RCC 7860 (cell line): ENCODE measurements at places on chromosomes 12 and 14.

DNA sequence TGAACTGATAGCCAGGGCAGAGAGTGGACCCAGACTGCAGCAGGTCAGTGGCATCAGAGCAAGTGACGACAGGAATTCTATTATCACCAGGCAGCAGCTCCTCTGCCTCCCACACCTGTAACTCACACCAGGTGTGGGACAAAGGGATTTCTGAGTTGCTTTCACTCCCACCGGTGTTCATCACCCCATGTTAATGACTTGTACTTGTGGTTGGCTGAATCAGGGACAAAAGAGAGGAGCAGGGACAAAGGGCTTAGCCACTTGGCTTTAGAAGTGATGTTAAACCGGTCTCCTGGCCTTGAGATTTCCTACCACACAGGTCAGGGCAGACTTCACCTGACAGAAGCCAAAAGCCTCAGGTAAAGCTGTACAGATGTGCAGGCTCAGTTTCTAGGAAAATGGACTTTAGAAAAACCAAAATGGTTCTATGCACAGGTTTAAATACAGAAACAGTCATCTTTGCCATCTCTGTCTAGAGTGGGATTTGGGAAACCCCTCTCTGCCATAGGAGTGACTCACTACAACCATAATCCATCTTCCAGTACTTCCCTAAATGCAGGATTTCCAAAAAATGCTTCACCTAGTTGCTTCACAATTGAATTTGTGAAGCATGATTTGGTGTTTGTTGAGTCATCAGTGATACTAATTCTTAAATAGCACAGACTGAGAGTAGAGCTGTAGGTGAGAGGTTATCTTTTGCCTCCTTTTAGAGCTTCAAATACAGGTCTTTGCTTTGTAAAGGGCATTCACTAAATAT, 158.5 kb downstream of the PRKCH start:
- no peak for DNase-seq

GRCh38 chr12:98863167-98863566, 218.1 kb downstream of the APAF1 start:
- DNase-seq: no peak

DNA sequence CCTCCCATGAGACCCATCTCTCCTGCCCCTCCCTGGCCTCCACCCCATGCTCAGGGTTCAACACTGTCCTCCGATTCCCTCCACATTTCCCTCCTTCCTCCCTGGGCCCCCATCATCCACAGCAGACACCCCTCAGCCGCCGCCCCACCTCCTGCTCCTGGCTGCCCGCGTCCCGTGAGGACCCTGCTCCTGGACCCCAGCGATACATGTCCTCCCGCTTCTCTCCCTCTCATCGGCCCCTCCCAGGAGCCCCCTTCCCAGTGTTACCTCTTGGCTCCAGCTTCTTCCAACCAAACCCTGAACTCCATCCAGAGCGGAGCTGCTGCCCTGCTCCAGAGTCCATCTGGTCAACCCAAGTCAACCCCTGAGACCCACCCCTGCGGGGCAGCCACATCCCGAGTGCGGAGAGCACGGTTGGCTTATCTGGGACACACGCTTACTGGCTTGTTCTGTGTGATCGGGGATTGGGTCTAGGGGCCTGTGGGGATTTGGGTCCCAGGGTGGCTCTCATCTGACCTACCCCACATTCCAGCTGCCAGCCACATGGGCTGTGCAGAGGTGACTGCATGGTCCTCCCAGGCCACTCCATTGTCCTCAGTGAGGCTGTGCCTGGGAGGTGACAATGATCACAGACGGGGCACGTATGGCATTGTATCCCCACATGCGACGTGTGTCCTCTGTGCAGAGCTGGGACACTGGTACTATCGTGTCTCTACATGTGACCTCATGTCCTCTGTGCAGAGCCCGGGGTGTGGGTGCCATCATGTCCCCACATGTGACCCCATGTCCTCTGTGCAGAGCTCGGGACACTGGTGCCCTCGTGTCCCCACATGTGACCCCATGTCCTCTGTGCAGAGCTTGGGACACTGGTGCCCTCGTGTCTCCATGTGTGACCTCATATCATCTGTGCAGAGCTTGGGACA, 333.6 kb downstream of the ADGRD1 start:
- DNase-seq: no peak

GRCh38 chr14:99475660-99476059, 5.0 kb downstream of the SETD3 start:
- DNase-seq: no peak

- no peak for DNase-seq
These were observed 366.5 kb upstream of the OR4E1 start for GRCh38 chr14:22039938-22040780.

DNA sequence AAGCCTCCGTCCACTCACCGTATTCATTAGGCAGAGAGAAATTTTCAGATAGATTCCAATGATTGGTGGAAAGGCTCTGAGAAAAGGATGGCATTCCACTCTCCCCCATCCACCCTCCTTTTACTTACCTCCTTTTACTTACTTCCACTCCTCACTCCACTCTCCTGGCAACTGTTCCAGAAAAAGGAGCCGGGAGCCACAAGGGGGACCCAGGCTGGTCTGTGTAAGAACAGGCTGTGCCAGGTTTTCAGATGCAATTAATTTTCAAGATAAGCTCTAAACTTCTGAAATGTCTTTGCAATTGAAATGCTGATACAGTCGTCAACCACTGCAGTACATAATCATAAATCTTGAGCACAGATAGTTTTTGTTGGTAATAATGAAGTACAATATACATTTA, 248.8 kb downstream of the ANO6 start:
- no peak for DNase-seq

GRCh38 chr12:93061473-93062419, 132.7 kb upstream of the EEA1 start:
- DNase-seq: no peak

DNA sequence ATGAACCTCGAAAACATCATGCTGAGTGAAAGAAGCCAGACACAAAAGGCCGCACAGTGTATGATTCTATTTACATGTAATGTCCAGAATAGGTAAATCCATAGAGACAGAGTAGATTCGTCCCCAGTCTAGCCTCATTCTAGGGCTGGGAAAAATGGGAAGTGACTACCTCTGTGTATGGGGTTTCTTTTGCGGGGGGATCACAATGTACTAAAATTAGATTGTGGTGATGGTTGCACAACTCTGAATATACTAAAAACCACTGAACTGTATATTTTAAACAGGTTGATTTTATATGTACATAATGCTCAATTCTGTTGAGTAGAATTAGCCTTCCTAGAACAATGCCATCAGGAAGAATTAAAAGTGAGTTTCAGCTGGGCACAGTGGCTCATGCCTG, 6.3 kb upstream of the RILPL2 start:
- no peak for DNase-seq

DNA sequence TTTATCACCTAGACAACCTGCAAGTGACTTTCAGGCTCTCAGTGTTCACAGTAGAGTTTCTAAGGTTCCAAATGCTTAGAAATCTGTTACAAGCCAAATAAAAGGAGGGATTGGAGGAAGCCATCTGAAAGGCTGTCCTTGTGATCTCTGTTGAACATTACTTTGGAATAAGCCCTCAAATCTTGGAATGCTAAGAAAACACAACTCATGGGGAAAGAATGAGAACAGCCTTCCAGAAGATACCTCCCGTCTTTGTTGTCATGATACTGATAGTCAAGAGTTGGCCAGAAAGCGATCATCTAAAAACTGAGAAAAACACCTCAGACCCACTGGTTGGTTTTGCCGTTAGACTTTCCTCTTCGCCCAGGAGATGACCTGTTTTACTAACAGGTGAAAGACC, 44.4 kb upstream of the KCNK13 start:
- DNase-seq: no peak

GRCh38 chr12:95269892-95270291, 52.3 kb downstream of the VEZT start:
- no peak for DNase-seq

- DNase-seq: no peak
These were observed 336.3 kb upstream of the NOVA1 start for GRCh38 chr14:26934151-26934550.

GRCh38 chr12:59820594-59821011, 224.8 kb downstream of the SLC16A7 start:
- DNase-seq: no peak

DNA sequence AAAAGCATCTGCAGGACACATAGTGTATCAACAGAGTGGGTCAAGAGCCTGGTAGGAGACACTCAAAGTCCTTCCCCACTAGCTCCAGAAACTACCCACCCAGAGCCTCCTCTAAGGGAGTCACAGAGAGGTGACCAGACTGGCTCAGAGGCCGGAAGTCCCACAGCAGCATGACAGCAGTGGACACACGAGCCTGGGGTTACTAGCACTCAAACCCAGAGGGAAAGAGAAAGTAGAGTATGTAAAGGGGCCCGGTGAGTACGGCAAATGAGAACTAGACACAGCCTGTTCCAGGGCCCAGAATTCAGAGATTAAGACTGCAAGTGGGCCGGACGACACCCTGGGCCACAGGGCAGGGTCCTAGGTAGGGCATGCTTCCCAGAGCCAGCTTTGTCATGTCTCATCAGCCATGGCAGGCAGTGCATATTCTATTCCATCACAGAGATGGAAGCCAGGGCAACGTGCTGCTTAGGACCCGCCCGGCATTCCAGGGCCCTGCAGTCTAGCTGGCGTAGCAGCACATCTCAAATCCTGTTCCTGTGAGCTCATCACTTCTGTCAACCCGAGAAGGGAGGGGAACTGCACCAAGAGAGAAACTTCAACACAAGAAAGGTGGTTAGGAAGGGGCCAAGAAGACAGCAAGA, 4.2 kb downstream of the IFFO1 start:
- DNase-seq: peak; percentile 62

DNA sequence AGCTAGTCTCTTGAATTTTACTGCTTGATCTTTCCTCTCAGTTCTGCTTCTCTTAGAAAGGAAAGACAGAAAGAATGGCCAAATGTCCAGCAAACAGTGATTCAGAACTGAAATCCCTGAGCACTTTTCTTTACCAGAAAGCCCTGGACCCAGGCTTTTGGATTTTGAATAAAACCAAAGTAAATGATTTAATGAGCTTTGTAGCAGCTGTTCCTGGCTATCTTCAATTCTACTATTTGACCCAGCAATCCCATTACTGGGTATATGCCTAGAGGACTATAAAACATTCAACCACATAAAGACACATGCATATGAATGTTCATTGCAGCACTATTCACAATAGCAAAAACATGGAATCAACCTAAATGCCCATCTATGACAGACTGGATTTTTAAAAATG, 187.2 kb downstream of the PRKD1 start:
- DNase-seq: no peak

GRCh38 chr14:23665302-23666016, 29.3 kb downstream of the DHRS2 start:
- no peak for DNase-seq

- DNase-seq: no peak
These were observed 465.6 kb downstream of the FOXG1 start for GRCh38 chr14:29232153-29232552.

DNA sequence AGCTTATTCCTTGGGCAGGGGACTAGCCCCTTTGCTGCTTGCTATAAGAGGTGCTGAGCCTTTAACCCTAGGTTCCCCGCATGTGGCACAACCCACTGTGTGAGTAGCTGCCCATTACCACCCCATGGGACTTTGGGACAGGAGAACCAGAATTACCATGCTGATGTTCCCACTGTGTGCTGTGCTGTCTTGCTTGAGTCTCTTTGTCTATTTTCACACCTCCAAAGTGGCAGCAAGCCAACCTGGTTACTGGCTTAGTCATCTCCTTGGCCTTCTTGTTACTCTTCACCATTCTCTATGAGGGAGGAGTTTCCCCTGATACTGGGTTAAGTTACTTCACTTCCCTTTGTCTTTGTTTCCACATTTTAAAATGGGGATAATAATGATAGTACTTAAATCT, 73.4 kb upstream of the ETV6 start:
- DNase-seq: peak; percentile 44

DNA sequence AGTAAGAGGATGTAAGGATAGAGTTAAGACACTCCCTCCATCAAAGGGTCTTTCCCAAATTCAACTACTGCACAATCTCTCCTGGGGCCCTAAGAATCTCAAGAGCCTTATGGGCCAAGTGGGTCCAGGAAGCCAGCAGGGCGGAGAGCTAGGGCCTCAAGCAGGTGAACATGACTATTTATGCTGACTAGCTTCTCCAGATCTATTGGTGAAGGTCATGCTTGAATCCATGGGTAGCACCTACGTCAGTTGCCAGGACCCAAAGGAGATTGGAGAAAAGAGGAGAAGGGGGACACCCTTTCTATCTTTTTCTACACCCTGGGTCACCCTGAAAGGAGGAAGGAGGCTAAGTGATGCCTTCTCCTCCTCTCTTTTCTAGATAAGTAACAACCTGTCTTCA, 534.2 kb upstream of the MIS18BP1 start:
- DNase-seq: no peak

- no peak for DNase-seq
These were observed 23.0 kb downstream of the FAM222A start for GRCh38 chr12:109736552-109737108.

DNA sequence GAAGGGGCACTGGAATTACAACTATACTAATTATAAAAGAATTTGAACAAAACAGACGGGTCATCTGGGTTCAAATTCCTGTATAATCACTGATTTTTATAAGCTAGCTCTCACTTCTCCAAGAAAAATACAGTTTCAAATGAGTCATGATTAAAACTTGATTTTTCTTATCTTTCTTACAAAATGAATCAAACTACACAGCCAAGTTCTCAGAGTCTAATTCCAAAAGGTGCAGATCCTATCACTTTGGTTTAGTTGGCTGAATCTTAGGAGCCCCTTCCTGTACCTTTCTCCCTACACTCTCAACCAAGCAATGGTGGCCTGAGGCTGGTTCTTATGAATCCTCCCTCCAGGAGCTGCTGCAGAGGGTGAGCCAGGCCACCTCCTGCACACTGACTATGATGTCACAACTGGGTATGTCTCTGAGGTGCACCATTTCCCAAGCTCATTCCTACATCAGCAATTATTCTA, 43.8 kb upstream of the BMP4 start:
- DNase-seq: no peak

- no peak for DNase-seq
These were observed 4.1 kb downstream of the MAP1LC3B2 start for GRCh38 chr12:116563262-116563661.

GRCh38 chr14:41615011-41615595, 8.4 kb downstream of the LRFN5 start:
- no peak for DNase-seq

- DNase-seq: no peak
These were observed 52.7 kb downstream of the CCDC85C start for GRCh38 chr14:99551034-99551922.

- DNase-seq: no peak
These were observed 19.8 kb downstream of the RAB35 start for GRCh38 chr12:120096671-120097202.

- no peak for DNase-seq
These were observed 8.3 kb downstream of the PROX2 start for GRCh38 chr14:74867673-74868072.

- no peak for DNase-seq
These were observed 74.2 kb downstream of the RCOR1 start for GRCh38 chr14:102666635-102667034.

DNA sequence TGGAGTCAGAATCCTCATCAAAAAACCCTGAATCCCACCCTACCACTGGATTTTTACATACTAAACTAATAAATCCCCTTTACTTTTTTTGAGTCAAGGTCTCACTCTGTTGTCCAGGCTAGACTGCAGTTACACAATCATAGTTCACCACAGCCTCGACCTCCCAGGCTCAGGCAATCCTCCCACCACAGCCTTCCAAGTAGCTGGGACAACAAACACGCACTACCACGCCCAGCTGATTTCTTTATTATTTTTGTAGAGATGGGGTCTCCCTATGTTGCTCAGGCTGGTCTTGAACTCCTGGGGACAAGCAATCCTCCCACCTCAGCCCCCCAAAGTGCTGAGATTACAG, 24.3 kb downstream of the SPTSSA start:
- DNase-seq: no peak

GRCh38 chr12:24025153-24025798, 75.8 kb upstream of the SOX5 start:
- no peak for DNase-seq

- DNase-seq: no peak
These were observed 18.8 kb downstream of the KNTC1 start for GRCh38 chr12:122545855-122546254.
